ENCODE measurements at places on chromosomes 2 and 18.

DNA sequence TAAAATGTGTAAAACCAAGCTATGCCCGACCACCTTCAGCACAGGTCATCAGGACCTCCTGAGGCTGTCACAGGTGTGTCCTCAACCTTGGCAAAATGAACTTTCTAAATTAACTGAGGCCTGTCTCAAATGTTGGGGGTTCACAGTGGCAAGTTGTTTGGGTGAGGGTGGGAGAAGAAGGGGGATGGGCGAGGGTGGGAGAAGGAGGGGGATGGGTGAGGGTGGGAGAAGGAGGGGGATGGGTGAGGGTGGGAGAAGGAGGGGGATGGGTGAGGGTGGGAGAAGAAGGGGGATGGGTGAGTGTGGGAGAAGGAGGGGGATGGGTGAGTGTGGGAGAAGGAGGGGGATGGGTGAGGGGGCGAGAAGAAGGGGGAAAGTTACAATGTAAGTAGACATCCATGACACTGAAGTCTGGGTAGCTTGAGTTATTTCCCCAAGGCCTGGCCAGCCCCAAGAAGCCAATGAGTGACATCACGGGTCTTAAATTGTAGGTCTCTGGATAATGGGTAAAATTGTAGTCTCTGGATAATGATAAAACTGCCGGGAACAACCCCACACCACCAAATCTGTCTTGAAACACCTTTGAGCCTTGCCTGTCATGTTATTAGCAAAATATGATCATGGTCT lies 56.3 kb downstream of the TIMM21 start:
- DNase-seq = no peak

- DNase-seq = no peak
These were observed 151.2 kb downstream of the FMNL2 start for GRCh38 chr2:152485954-152486736.

DNA sequence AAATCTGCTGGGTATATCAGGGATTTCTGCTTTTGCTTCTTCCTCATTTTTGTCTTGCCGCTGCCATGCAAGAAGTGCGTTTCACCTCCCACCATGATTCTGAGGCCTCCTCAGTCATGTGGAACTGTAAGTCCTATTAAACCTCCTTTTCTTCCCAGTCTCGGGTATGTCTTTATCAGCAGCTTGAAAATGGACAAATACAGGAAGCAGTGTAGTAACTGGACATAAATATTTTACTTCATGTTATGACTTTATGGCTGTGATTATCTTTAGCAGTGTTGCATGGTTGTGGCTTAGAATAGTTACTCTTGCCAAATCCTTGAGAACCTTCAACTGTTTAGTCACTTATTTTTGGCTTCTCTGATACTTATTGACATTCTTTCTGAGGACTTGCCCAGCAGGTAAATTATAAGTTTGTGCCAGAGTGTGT lies 66.2 kb upstream of the DLX2 start:
- no peak for DNase-seq

DNA sequence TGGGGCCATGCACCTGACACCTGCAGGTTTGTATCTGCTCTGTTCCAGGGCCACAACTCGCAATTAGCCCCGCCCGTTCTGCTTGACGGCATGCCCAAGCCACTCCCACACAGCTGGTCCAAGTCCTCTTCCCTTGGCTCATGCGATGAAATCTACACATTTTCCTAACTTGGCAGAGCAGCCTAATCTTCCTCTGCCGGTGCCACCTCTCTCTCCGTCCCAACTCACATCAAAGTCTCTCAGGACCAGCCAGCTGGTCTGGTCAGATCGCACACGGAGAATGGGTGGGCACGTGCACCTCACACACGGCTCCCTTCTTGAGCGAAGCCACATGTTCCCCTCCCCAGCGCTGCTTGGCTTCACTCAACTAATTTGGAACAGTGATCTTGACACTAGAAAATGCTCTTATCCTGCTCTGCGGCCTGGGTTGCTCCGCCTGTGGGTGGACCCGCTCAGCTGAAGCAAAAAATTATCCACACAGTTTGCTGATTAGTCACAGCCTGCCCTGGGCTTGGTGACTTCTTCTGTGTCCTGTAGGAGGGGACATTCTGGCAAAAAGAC lies 176.7 kb downstream of the NRP2 start:
- DNase-seq = no peak

GRCh38 chr2:170155022-170155722 lies 22.8 kb upstream of the MYO3B start:
- no peak for DNase-seq

DNA sequence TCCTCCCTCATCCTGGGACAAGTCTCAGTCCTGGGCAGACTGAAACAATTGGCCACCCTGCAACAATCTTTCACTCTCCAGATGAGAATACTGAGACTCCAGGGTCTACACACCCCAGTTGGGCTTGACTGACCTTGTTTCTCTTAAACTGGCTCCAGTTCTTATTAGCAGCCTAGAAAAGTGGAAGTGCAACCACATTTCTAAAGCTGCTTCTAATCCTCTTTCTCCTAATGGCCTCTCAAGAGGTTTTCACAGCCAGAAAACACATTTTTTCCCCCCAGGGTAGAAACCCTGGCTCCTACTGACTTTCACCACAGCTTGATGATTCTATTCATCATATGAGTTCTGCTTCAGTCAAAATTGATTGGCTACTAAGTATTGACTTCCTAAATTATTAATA lies 45.8 kb downstream of the SLC4A5 start:
- DNase-seq = no peak

GRCh38 chr18:49869354-49869753 lies 56.0 kb upstream of the ACAA2 start:
- no peak for DNase-seq

- DNase-seq = no peak
These were observed 944.0 kb downstream of the DPP10 start for GRCh38 chr2:115386465-115386864.

- DNase-seq = no peak
These were observed 108.3 kb upstream of the PPP1CB start for GRCh38 chr2:28643327-28643726.

GRCh38 chr18:11672198-11672597 lies 16.9 kb upstream of the GNAL start:
- no peak for DNase-seq

- DNase-seq = no peak
These were observed 40.5 kb upstream of the PEX13 start for GRCh38 chr2:60976875-60977561.

DNA sequence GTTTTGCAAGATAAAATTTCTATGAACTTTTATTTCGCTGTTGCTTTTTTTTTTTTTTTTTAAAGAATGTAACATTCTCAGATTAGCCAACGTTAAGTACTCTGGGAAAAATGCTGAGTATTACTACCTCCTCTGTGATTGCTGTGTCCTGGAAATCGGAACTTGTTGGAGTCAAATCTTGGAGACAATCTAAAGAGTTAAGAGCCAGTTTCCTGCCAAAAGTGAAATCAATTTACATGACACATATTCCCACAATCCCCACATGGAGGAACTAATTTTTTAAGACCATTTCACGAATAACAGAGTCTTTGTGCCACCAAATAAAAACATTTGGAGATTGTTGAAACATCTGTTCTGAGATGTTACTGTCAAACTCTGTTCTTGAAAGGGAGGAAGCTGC lies 127.8 kb downstream of the MEP1B start:
- DNase-seq = no peak

GRCh38 chr2:156673981-156674380 lies 237.8 kb downstream of the GPD2 start:
- DNase-seq = no peak

GRCh38 chr2:1233281-1233680 lies 180.0 kb upstream of the TPO start:
- no peak for DNase-seq

DNA sequence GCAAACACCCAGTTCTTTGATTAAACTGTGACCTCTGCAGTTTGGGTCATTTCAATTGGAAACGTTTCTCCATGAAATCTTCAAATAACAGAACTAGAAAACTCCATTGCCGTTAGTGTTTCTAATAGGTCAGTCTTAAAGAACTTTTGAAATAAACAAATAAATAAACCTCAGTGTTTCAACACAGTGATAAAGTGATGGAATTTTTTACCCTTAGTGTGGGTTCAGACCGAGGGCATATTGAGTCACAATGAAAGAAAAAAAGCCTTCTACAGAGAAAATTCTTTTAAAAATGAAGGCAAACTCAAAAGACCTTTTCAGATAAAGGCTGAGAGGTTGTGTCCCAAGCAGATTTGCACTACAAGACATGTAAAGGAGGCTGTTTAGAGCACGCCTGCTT lies 149.6 kb downstream of the NCKAP5 start:
- no peak for DNase-seq

DNA sequence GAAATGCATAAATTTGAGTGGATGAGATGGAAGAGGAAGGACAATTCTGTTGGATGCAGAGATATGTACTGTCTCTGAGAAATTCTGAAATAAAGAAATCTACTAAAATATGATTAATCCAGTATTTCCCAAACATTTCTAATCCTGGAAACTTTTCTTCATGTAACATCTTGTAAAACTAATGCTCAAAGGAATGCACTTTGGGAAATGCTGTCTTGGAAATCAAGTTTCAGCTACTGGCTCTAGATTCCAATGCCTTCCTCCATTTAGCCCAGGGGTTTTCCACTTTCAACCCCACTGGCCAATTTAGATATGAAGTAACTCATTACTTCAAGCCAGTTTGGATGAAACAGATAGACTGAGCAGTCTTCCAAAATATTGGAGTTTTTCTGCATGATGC lies 355.1 kb downstream of the TXNL1 start:
- DNase-seq = no peak

DNA sequence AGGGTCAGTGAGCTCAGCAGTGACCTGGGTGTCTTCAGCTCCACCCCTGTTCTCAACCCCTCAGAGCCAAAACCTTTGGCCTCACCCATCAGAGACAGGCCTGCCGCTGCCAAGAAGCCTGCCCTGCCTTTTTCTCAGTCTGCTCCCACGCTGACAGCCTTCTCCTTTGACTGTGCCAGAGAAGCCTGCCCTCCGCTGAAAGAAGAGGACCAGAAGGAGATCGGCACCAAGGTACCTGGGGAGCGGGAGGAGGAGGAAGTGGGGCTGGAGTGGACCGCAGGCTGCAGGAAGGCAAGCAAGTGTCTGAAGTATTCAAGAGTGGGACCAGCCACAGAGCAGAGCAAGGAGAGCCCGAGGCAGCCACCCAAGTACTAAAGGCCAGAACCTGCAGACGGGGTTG lies 33.2 kb downstream of the TOGARAM2 start:
- no peak for DNase-seq

GRCh38 chr18:21991886-21992285 lies 177.5 kb upstream of the GATA6 start:
- DNase-seq = no peak

DNA sequence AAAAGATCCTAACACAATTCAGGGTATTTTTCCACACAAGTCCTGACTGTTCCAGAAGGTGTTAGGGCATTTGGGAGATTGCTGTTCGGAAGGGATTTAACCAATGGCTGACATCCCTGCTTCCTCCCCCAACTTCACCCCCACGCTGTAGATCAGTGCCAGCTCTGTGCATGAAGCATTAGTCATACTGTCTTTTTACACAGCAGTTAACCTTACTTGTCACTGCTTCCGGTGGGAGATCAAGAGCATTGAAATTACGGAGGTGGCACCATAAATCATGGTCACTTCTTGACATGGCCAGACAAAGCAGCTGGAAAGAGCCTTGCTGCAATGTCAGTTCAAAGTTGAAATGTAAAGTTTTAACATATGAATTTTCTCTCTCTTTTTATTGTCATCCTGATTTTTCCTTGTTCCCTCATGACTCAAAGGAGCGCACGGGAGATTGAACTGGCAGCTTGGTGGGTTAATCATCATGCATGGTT lies 70.2 kb downstream of the HRH4 start:
- no peak for DNase-seq

GRCh38 chr2:40105593-40105992 lies 326.5 kb upstream of the THUMPD2 start:
- DNase-seq = no peak

GRCh38 chr2:176813621-176814049 lies 399.0 kb upstream of the HNRNPA3 start:
- DNase-seq = no peak

DNA sequence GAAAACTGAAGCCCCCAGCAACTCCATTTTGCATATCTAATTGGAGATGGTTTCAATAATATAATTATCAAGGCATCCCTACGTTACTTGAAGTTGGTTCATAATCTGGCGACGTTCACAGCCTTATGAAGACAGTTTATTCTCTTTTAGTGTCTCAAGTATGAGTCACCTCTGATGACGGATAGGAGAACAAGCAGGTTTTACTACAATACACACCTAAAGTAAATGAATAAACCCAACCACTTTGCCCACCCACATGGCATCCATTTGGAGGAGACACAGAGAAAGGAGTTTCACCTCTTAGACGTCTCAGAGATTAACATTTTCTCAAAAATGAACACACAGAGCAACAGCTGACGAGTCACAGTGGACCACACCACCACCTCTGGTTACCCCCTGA lies 40.8 kb downstream of the BCL11A start:
- DNase-seq = no peak

DNA sequence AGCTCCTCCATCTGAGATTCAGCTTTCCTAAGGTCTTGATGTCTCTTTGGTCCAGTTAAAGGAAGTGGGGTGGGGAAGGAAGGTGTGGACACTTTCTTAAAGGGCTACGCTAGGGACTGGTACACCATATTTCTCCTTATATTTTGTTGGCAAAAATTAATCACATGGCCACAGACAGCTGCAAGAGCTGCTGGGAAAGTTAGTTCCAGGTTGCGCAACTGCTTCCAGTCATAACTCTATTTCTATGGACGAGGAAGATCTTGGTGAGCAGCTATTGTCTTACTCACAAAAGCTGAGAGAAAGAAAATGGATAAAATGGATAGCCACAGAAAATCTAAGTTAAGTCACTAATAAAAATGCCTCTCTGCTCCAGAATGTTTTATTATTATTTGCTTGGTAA lies 60.7 kb upstream of the PPM1B start:
- no peak for DNase-seq

GRCh38 chr18:13207294-13207693 lies 11.3 kb upstream of the LDLRAD4 start:
- no peak for DNase-seq

DNA sequence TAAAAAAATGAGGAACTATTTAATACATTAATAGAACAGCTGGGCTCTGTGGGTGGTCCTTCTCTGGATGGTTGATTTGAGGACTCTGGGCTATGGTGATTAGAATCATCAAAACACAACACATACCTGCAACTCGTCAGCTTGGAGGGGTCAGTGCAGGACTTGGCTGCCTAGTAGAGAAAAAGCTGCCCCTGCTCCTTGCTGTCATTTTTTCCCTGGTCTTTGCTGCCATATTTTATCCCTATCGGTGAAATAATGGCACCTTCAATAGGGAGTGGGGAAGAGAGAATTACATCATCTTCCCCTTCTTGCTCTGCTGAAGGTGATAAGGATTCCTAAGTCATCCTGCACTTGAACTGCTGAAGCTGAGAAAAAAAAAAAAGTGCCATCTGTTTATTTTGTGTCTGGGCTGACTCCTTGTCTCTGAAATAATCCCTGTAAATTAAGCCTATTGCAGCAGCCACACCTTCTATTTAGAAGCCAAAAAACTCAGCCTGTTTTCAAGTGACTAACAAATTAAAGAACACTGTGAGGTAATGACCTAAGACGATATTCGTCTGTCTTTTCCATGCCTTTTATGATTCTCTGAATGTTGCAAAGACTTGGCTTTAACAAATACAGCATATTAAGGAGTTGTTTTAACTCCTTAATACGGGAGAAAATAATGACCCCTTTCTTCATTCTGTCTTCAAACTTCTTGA lies 89.3 kb downstream of the ACVR1 start:
- no peak for DNase-seq
